ENCODE measurements at places on chromosomes 5 and 9.
A peak's percentile ranks its signal among the peaks of the same experiment; 100 is the strongest.

DNA sequence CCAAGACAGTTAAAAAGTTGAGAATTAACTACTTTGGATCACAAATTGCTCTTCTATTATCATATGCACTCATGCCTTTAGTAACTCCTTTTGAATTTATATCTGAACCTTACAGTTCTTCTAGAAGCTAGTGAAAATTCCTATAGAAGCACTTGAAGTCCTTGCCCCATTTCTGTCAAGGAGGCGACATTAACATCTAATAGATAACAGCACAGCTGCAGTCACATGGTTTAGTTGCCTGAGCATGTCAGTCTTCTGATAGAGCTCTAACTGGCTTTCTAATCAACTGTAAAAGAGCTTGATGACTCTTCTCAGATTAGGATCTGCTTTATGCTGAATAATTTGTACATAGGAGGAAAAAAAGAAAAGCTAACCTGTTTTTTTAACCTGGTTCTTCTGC lies 9.0 kb downstream of the RFESD start:
- DNase-seq: no peak

DNA sequence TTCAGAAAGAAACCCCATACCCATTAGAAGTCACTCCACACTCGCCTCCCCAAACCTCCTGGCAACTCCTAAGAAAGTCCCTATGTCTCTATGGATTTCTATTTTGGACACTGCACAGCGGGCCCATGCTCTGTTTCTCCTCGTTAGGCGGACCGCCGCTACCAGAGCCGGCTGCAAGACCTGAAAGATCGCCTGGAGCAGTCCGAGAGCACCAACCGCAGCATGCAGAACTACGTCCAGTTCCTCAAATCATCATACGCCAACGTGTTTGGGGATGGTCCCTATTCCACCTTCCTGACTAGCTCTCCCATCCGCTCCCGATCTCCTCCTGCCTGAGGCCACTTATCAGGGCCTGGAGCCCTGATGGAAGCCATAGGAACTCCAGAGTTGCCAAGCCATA lies 4.6 kb upstream of the GLE1 start:
- DNase-seq: no peak

DNA sequence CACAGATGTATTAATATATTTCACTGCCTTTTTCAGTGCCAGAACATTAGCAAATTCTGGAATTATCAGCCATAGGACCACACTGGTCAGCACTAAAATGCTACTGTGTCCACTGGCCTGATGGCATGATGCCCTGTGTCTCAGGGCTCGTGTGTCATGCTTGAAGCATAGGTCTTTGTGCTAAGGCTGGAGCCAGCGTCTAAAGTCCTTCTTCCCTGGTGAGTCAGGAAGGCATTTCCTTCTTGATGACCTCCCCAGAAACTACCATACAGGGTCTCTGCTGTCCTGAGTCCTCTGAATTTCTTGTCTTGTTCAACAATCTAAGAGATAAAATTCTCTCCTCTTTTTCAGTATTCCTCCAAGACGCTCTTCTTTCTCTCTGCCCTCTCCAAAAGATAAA lies 489.9 kb downstream of the PSAT1 start:
- DNase-seq: peak; percentile 67

DNA sequence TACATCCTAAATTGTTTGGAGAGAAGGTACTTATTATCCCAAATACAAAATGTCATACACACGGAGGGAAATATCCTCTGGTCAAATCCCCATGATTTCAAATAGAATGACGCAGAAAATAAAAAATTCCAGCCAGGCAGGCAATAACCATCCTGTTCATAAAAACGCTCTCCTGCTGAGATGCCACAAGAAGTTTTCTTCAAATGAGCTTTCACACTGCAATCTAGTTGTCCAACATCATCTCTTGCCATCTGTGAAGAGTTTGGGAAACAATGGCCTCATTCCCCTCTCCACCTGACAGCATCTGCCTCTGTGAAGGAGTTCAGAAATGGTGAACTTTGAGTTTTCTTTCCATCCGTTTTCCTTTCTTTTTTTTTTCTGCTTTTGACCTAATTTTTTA lies 83.3 kb upstream of the SLC30A5 start:
- no peak for DNase-seq

DNA sequence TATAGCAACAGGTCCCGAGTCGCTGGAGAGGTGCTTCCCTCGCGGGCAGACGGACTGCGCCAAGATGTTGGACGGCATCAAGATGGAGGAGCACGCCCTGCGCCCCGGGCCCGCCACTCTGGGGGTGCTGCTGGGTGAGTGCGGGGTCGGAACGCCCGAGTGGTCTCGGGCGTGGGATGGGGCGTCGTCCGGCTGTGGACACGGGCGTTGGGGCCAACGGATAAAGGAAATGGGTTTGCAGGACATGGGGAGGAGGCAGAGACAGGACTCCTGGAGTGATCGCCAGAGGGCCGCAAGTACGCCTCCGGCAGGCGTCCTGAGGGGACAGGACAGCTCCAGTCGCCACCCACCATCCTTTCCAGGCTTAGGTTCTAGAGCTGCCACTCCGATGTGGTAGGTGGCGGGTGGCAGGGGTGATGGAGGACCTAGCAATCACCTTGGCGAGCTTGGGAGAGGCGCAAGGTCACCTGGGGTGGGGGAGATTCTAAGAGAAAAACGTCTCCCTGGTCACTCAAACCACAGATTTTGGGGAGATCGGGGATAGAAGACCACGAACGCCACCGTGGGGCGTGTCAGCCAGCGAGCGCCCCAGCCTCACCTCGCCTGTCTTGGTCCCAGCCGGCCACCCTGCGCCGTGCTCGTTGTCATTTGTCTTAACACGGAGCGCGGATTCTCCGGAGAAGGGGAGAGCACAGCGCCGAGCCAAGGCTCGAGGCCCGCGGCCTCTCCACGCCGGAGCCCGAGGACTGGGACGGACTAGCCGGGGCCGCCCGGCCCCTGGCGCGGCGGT lies 922 bp downstream of the LMX1B start:
- no peak for DNase-seq

Measured in dermis microvascular lymphatic vessel endothelial cell (primary cell).